Effector memory CD8-positive, alpha-beta T cell (primary cell): ENCODE measurements at places on chromosomes 7 and 10.
A peak's percentile ranks its signal among the peaks of the same experiment; 100 is the strongest.

GRCh38 chr10:25501912-25502311, 327.1 kb downstream of the GPR158 start:
- no peak for DNase-seq

GRCh38 chr10:51599647-51600046, 99.7 kb downstream of the CSTF2T start:
- DNase-seq: no peak

DNA sequence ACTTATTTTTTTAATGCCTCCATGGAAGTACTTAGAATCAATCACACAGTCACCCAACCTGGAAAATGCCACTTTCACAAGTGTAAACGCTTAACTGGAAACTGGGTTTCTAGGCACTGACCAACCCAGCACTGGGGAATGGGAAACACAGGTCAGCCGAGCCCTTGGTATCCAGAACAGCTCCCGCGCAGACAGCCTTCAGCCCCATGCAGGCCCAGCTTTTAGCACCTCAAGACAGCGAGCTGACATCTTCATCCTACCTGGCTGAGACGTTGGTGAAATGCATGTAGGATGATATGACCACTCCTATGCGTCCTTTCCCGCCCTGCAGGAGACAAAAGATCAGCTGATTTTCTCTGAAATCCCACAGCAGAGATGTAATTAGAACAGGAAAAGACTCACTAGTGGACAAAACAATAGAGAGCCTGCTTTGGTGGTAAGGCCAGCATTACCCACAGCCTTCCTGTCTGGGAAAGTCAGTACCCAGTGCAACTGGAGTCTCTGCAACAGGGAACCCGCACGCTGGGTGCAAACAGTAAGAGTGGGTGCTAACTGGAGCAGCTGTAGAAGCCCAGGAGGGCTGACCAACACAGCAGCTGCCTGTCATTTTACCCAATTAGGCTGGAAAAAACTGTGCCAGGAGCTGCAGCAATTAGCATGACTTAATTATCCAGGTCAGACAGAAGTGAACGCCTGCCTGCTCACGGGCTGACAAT, 153.7 kb downstream of the TNS3 start:
- no peak for DNase-seq

DNA sequence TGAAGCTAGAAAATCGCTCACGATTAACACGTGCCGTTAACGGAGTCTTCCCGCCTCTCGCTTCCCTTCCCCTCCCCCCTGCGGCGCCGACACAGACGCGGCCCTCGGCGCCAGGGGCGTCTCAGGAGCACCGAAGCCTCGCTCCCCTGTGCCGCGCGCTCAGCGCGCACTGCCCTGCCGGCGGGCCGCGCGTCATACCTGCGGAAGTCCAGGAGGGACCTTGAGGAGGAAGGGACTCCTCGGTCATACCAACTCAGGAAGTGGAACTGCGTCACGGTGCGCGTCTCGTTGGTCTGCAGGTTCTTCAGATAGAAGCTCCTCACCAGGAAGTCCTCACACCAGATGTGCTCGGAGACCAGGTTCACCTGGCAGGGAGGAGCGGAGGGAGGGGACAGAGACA, 239.6 kb downstream of the DNAJB6 start:
- peak; percentile 25 for DNase-seq

GRCh38 chr7:130272381-130273080, 5.9 kb downstream of the CPA2 start:
- no peak for DNase-seq
